Fibroblast of skin of left quadriceps (primary cell): ENCODE measurements at places on chromosomes 12 and 14.

DNA sequence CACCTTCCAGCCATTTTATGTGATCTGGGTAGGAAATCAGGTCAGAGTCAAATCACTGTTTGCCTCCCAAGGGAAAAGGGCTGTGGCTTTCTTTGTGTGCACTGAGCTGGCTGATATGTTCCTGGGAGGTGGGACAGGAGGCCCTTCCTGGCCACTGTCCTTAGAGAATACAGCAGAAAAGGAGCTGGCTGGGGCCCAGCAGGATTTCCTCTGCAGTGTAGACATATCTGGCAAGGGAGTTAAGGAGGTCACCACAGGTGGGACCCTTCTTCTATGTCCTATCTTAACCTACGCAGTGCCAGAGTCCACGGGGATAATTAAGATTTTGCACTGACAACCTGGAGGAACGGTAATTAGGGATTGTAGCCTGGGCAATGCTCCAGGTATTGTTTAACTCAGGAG lies 145.3 kb downstream of the NTF3 start:
- no peak for DNase-seq

DNA sequence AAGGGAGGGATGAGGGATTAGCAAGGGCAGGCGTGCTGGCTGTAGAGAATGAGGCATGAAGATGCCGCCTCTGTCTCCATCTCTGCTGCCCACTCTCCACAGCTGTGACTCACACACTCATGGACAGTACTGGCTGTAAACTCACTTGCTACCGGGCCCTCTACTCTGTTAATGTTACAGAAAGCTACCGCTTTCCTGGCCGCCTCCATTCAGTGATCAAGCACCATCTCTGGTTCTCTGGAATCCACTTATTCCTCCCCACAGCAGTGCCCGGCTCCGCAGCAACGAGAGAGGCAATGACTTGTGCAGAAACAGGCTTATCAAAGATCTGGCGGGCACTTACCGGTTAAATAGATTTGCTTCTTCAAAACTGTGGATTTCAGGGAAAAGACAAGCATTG lies 34.8 kb downstream of the AMN start:
- no peak for DNase-seq

DNA sequence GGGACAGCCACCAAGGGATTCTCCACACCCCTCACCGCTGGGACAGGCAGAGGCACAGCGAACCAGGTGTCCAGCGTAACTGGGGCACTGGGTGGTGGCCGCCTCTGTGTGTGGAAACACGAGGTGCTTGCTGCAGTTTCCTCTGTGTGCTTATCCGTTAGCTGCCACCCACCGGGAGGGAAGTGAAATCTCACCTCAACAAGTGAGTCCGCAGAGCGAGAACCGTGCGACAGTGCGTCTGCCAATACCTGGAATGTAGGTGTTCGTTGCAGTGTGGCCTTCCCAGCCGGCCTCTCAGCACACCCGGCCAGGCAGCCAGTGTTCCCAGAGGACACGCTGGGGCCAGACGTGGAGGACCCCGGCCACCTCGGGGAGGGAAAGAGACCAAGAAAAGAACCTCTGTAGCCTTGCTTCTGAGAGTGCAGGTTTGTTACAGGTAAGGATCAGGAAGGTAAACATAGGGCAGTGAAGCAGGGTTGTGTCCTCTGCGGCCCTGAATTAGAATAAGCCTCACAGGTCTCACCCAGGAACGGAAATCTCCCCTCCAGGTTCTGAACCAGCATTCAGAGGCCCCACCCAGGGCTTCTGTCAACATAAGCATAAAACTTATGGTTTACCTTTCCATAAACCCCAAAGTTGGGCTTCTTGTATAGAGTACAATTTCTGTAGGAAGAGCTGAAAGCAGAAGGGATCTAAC lies 1.5 kb downstream of the BCL2L14 start:
- DNase-seq: no peak

GRCh38 chr14:51996148-51996746 lies 6.9 kb downstream of the RTRAF start:
- DNase-seq: no peak
